ENCODE measurements at places on chromosomes 12 and 14.

GRCh38 chr12:53751336-53752191 is at the start of gene CISTR:
CISTR (minus strand) TSS chr12:53751979.
- no peak for DNase-seq

DNA sequence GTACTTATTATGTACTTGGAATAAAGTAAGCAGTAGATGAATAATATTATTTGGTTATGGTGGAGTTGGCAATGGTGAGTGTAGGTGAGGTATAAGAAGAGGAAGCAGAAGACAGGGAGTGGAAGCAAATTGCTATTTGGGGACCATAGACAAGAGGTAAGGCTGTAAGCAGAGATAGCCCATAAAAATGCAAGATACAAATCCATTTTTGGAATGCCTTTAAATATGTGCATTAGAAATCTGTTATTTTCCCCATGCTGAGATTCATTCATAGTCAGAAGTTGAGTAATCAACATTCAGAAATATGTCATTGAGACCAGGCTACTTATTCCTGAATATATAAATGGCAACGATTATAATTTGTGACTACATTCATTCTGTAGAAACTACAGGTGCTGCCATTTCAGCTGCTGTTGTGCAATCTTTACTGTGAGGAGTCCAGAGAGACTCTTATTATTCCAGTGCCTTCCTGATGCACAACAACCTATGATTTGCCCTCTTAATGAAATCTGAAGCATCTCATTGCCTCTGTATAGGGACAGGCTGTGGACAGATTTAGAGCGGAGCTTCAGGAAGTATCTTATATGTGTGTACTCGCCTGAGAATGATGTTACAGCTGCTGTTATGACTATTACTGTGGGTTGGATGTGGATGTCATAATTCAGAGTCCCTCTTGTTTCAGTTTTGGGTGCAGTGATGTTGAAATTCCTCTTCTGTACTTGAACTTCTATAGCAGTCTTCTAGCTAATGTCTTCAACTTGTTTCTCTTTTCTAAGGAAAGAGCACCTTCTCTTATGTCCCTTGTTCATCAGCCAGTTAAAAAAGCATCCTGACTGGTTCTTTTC is 173.8 kb downstream of the NAV3 start:
- no peak for DNase-seq

- no peak for DNase-seq
These were observed 16.4 kb upstream of the SRP54 start for GRCh38 chr14:34966413-34966812.

- DNase-seq = no peak
These were observed 26.6 kb downstream of the FUT8 start for GRCh38 chr14:65439117-65439516.

DNA sequence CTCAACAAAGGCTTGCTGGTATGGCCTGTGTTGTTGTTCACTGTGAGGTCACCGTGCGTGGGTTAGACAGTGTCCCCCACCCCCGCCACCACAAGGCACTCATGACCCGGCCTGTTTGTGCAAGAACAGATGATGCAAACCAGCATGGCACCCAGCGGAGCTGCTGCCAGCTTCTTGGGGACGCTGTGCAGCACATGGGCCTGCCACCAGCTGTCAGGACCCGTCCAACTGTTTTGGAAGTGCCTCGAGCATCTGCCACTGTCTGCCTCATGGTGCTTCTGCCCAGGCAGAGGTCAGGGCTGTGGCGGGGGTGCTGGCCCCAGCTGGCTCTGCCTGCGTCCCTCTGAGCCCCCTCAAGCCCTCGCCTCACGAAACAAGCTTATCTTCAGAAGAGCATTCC is 1.5 kb downstream of the ASB2 start:
- no peak for DNase-seq

- no peak for DNase-seq
These were observed 187.7 kb downstream of the PHETA1 start for GRCh38 chr12:111181143-111181726.

DNA sequence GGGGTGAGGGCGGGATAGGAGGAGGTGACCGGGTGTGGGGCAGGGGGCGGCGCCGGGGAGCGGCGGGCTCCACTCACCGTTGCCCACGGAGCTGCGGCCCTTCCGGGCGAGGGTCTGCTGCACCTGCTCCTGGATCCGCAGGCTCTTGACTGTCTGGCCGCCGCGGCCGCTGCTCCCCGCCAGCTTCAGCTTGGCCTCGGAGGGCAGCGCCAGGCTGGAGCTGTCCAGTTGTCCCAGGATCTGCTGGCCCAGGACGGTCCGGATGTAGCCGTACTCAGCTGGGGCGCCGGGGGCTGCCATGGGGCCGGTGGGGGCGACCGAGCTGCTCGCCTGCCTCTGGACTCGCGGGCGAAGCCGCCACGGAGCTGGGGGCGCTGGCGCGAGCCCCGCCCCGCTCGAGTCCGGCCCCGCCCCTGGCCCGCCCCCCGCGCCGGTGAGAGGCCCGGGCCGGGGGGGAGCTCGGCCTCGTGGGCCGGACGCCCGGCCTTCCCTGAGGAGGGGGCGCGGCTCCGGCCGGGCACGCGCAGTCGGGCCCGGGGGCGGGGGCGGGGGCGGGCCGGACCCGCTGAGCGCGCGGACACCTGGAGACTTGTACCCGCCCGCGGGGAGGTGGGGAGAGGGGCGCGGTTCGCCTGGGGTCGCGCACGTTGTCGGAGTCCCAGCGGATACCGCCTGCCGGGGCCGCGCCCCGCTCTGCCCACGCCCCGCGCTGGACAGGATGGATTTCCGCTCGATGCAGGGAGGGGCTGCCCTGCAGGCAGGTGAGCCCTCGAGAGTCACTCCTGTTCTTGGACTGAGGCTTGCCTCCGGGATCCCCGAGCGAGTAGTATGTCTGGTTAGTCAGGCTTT is at the start of gene PKP2:
TSS of gene PKP2 (minus strand) at position 346 of the 849 bp plus-strand sequence. CDS start at position 300, 46 bp downstream.
- no peak for DNase-seq

DNA sequence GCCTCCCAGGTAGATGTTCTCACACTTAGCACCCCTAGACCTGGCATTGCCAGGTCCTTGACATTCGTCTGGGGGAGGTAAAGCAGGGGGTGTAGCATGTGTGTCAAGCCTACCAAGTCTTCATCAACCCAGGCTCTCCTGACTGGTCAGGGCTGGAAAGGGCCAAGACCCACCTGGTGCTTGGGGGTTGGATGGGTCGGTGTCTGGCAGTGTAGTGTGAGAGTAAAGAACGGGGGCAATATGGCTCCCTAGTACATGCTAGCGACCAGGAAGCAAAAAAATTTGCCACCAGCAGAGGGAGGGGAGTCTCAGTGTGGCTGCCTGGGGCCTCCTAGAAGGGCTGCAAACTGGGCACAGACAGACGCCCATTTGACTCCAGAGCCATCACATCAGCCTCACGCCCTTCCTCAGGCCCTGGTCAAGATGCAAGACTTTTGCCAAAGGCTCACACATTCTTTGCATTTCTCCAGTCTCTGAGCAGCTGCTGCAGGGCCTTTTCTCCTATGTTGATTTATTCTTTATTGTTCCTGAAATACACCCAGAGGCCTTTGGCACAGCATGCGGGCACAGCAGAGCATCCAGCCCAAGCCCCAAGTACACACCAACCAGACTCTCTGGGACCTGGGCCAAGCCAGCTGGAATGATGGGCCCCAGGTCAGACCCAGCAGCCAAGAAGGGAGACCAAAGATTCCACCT is 38.3 kb upstream of the PNMA1 start:
- no peak for DNase-seq

DNA sequence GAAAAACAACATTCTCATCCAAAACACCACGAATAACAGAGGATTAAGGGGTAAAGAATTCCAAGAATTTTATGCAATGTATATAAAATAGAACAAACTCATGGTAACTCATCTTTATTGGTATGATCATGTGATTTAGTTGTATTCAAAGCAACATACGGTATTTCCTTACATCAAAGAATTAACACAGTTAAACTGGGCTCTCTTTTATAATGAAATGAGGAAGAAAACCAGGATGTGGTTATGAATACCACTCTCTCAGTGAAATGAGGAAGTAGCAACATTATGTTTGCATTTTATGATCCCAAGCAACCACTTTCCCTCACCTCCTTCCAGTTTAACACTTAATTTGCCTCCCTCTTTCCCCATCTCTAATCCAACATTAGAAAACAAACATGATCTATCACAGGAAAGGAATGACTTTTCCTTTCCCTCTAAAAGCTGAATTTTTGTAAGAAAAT is 22.9 kb downstream of the SPTLC2 start:
- DNase-seq = no peak

GRCh38 chr12:1643905-1644533 is 15.0 kb downstream of the WNT5B start:
- no peak for DNase-seq

GRCh38 chr14:101961011-101961721 is 3.2 kb upstream of the DYNC1H1 start:
- no peak for DNase-seq

- DNase-seq = no peak
These were observed 154.3 kb downstream of the TSPAN9 start for GRCh38 chr12:3231399-3231876.

- no peak for DNase-seq
These were observed 70.9 kb downstream of the MON2 start for GRCh38 chr12:62537551-62537950.

DNA sequence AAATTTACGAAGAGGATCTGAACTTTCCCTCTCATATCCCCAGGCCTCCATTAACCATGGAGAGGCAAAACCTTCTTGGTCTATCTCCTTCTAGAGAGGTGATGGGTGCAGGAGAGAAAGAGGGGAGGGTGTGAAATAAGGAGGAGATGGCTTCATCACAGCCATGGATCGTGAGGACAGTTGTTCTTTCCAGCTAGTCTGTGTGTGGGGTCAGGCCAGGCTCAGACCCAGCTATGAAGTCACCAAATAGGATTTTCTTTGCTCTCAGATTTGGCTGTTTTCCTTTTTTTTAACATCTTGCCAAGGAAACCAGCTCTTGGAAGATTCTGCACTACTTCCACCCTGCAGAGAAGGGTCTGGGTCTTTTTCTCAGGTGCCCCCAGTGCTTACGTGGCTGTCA is 64.9 kb upstream of the FAM181A start:
- no peak for DNase-seq

DNA sequence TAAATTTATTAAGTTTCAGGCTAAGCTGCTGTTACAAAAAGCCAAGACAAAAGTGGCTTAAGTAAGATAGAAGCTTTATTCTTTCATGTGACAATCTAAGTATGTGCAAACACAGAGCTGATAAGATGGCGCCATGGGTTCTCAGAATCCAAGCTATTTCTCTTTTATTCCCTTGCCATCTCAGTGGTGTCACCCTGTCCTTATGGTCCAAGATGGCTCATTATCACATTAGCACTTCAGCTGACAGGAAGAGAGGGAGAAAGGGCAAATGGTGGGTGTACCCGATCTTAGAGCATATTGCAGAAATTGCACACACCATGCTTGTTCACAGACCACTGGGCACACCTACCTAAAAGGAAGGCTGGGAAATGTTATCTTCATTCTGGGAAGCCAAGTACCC is 211.7 kb downstream of the TMTC2 start:
- no peak for DNase-seq

- no peak for DNase-seq
These were observed 17.2 kb downstream of the USP30 start for GRCh38 chr12:109069307-109070271.

- DNase-seq = no peak
These were observed 5.2 kb upstream of the SLC8B1 start for GRCh38 chr12:113340061-113340460.

GRCh38 chr14:106087837-106088236 is 561.5 kb downstream of the TMEM121 start:
- no peak for DNase-seq

GRCh38 chr12:101439236-101439635 is 31.7 kb upstream of the ARL1 start:
- no peak for DNase-seq

DNA sequence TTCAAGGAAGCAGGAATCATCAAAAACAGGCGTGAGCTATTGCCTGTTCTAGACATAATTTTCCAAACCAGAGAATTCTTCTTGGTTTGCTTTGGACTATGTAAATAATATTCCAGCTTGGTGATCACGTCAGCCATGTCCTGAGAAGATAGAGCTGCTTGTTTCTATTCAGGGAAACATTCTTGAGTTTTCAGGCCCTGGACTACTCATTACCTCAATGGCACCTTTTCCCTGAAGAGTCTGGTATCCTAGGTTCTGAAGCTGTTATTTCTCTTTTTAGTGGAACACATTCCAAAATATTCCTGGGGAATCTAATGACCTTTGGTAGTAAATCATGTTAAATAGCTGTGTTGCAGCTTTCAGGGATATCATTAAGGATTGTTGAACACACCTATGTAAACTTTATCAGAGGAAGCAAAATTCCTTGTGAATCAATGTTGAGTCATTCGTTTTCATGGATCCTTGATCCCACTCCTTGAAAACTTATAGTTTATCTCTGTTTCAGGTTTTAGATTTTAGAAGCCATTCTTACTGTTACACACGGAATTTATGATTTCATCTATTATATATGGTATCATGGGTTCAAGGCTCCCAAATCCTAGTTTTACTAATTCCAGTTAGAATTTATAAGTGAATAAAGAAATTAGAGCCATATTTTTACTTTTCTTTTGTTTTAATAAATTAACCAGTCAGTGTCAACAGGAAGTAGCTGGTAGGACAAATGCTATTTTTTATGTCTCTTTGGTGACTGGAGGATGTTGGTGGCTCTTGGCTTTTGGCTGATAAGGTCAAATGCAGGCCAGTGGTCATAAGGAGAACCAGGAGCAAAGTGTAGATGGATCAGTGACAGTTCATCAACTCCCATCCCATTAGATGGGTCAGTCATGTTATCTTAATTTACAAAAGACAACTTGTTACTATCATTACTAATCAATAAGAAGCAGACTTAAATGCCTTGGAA is 380.1 kb downstream of the ZFP36L1 start:
- DNase-seq = no peak

DNA sequence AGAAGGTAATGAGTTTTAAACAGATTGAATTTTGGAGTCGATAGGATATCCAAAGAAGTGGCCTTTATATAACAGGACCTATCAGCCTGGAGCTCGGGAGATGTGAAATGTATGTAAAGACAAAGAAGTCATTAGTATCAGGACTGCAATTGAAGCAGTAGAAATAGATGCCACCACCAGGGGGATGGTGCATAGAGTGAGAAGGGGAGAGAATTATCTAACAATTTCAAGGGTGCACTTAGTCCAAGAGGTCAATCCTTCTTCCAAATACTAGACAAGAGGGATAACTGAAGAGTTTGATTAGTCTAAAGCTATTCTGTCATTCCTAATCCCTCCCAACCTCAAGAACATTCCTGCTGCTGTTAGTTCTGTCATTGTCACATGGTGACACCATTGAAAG is 127.8 kb downstream of the CFAP54 start:
- DNase-seq = no peak
